ENCODE measurements at places on chromosomes 6 and 20.

DNA sequence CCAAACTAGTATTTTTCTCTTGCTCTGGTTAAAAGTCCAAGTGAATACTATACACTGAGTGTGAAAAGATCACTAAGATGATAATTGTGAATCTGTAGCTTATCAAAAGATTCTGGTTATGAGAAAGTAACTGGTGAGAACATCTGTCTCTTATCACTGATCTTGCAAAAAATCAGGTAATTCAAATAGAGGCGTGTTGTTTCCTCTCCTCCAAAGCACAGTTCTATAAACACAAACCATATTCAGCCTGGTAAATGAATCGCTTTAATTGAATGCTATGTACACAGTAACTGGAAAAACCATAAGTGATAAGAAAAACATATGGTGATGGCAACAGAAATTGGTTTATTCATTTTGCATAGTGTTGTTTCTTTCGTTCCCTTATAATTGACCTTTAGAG, 161.0 kb downstream of the RALGAPA2 start:
- DNase-seq, result no peak

DNA sequence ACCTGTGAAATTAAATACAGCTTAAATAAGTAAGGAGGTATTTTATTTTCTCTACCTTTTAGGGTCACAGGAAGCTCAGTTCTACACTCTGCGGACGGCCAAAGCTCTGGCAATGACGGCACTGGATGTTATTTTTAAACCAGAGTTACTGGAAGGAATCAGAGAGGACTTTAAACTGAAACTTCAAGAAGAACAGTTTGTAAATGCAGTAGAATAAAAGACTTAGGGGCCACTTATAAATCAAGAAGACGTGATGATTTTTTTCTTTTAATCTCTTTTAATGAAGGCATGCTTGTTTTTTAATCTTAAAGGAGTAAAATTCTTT, 16.2 kb downstream of the PM20D2 start:
- no peak for DNase-seq

- DNase-seq, result no peak
Observed at GRCh38 chr6:76972474-76972873, 490.8 kb downstream of the HTR1B start.

- DNase-seq, result no peak
Observed at GRCh38 chr6:90249458-90249857, 47.2 kb downstream of the BACH2 start.

DNA sequence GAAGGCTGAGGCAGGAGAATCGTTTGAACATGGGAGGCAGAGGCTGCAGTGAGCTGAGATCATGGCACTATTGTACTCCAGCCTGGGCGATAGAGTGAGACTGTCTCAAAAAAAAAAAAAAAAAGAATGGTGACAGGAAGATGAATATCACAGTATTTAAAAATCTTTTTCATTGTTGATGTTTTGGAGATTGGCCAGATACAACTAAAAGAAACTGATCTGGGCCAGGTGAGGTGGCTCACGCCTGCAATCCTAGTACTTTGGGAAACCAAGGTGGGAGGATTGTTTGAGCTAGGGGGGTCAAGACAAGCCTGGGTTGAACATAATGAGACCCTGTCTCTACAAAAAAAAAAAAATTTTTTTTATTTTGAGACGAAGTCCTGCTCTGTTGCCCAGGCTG, 52.1 kb downstream of the TRAF3IP2 start:
- no peak for DNase-seq

DNA sequence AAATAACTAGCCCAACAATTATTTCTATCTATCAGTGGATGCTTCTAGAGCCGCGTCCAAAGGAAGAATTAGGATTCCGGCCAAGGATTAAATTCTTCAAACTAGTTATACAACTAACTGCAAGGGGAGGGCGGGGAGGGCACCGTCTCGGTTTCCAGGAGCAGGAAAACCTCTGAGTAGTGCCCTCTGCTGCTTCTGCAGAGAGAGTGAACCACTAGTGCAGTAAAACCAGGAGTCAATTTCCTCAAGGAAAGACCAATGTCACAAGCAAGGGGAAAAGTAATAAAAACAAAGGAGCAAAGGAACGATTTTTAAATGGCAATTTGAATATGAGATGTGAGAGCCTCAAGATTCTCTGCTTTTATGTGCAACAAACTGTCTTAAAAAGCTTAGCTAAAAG, 16.5 kb upstream of the UBE2J1 start:
- no peak for DNase-seq

- no peak for DNase-seq
Observed at GRCh38 chr6:108941281-108941680, 93.1 kb downstream of the ARMC2 start.

DNA sequence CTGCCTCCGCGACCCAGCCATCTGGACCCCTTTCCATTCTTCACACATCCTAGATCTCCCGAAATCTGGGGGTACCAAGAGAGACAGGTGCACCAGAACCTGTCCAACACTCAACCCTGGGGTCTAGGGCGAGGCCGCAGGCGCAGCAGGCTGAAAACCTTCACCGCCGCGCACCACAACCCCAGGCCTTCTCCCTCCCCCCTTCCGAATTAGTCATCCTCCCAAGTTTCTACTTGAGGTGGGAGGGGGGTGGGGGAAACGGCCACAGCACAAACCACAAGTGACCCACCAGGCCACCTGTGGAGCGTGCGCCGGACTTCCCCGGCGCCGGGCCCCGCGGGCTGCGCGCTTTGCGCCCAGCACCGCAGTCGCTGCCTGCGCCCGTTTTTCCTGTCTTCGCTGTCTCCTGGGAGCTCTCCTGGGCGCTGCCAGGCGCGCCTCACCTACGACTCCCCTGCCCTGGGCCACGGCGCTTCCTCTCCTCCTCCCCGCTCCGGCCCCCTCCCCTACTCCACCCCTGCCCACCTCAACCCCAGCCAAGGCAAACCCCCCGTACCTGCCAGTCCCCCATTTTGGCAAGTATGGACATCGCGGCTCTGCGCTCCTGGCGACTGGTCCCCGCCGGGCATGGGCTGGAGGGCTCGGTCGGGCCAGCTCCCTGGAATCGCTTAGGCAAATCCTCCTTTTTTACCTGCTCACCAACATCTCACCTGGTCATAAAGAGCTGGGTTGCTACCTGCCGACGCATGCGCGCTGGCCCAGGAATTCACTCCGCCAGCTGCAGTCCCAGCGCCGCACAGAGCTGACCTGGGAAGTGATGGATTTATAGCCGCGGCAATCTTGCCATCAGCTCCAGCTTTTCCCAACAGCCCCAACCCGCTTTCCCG, 4.2 kb upstream of the TFAP2A start:
- DNase-seq, result no peak

- DNase-seq, result no peak
Observed at GRCh38 chr20:41249411-41250281, 67.9 kb downstream of the ZHX3 start.

- DNase-seq, result no peak
Observed at GRCh38 chr20:25600632-25601031, 15.3 kb upstream of the NINL start.

- DNase-seq, result no peak
Observed at GRCh38 chr20:23289724-23290395, 60.7 kb upstream of the NXT1 start.

DNA sequence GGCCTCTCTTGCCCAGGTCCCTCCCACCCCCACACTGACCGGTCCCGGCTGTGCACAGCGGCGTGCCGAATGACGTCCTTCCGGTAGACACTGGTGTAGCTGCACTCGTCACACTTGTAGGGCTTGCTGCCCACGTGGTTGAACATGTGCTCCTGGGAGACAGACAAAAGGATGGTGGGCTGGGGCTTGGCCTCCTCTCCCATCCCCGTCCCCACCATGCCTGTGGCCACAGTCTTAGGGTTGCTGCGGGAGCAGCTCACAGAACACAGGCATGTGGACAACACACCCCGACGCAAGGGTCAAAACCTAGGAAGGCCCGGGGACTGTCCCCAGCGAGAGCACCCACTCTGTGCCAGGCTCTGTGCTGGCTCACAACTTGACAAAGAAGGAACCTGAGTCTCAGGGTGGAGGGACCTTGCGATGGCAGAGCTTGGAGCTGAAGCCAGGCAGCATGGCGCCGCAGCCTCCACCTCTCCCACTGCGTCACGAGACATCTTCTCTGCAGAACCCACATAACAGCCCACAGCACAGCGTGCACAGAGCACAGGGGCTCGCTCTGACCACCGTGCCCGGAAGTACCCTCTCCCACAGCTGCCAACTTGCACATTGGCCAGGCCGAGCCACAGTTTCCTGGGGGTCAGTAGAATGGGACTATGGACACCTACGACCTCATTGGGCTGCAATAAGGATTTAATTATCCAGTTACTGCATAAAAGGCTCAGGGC, 9.8 kb downstream of the ZNF335 start:
- no peak for DNase-seq

GRCh38 chr6:131733376-131734016, 22.7 kb upstream of the CTAGE9 start:
- no peak for DNase-seq

- DNase-seq, result no peak
Observed at GRCh38 chr6:109300874-109301273, 81.4 kb downstream of the CD164 start.

- no peak for DNase-seq
Observed at GRCh38 chr6:163637524-163637923, 223.0 kb downstream of the QKI start.

DNA sequence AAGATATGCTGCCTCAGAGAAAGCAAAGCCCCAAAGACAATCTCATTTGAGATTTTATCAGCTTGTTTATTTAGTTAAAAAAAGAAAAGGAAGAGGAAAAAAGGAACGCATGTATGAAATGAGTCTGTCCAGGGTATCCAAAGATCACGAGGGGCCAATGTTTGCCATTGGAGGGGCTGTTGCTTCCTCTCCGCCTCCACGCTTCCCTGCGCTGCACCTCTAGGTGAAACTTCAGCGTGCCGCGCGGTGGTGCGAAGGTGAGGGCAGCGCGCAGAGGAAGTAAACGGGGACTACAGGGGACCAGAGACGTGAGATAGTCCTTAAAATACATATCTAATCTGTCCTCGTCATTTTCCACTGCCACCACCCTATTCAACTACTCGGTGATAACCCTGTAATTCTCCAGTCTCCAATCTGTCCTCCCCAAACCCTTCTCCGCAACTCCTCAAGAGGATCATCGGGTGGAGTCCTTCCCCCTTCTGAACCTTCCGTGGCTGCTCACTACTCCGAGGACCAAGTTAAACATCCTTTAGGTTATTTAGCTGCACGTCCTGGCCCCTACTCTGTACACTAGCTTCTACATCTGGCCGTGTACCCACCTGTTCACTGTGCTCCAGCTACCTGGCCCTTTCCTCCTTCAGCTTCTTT, 1.1 kb upstream of the DCBLD1 start:
- peak; percentile 28 for DNase-seq

- no peak for DNase-seq
Observed at GRCh38 chr6:1689141-1689540, 79.4 kb downstream of the FOXC1 start.

DNA sequence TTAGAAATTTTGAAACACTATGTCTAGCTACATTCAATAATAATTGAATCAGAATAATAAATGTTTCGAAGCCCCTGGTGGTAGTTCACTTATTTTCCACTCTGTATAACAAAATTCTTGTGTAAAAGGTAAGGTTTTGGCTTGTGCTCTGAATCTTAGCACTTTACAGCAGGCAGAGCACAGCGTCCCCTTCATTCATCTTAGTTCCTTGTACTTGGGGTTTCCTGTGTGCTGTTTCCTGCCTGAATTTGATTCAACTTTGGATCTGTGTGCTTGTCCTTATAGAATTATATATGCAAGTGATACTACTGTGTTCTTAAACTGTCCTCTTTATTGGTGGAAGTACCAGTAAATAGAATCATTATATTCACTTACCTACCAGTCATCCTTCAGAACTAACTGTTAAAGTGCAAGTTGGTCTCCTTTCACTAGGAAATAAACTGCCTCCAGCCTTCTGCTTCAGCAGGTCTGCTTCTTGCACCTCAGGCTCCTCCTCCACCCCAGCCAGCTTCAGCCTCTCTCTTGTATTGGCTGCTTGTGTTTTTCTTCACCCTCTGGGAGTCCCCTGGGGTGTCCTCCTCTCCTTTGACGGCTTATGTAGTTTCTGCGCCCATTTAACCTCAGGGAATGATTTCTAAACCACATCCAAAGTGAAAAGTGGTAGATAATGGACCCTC, 28.8 kb upstream of the TULP4 start:
- DNase-seq, result no peak

Data from stimulated activated CD4-positive, alpha-beta T cell treated with anti-CD3 and anti-CD28 coated beads, Interleukin-1b, Interleukin-23, amount 100 ng/mL, for 4 hours (primary cell).